Hypothalamus (tissue), 51 donors: ENCODE measurements at places on chromosomes 11 and 22.

- no peak for DNase-seq
Observed at GRCh38 chr11:86956905-86957195, 1.7 kb upstream of the FZD4 start.

DNA sequence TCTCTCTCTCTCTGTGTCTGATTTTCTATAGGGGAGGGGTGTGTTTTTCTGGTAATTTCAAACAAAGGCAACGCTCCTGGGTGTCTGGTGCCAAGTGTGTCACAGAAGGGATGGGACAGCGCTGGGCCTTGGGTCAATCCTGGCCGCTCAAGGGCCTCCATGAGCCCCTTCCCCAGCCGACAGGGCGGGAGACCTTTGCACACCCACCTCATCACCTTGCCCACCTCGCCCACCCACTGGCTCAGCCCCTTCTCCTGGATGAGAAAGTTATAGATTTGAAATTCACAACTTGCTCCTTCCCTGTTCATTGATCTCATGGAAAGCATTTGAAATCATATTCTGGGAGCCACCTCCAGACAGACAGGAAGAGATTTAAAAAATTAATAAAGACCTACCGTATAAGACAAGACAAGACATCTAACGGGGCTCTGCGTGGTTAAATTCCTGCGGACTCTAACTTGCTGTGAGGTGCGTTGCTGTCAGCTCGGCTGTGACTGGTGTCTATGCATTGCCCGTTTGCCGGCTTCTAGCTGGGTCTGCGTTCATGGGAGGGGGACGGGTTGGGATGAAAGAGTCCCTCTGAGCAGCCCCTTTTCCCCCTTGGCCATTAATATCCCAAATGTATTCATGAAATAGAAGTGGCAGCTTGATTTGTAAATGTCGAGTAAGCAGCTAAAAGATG lies 27.0 kb downstream of the MPPED1 start:
- no peak for DNase-seq

DNA sequence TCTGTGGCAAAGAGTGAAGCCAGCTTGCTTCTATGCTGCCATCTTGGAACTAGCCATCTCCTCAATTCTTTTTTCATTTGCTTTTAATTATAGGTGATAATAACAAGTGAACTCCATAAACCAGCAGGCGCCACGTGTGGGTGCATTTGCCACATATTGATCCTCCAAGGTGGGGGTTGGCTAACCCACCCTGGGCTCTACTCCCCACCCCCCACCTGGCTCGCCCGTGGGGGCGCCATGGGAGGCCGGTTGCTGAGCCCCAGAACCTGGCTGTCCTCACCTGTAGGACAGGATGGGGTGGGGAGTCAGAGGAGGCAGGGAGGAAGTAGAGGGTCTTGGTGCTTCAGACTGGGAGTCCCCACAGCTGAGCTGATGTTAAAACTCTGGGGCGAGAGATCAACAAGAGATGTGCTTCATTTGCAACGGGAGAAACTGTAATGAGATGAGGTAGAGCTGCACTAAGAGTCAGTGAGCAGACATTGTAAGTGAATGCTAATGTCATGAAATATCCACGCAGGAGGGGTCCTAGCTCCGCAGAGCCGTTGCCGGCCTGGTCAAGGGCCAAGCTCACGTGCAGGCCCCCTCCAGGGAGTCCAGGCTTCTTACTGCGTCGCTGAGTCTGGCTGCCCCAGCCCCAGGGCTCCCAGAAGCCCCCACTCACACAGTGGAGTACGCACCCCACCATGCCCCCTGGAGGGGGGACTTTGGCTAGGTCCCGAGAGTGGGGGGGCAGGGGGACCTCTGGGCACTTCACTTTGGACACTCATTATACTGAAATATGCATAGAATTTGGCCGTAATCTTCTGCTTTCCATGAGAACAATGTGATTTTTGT lies 59.4 kb downstream of the BRD1 start:
- DNase-seq: no peak

GRCh38 chr11:79071190-79071589 lies 369.6 kb downstream of the TENM4 start:
- no peak for DNase-seq

DNA sequence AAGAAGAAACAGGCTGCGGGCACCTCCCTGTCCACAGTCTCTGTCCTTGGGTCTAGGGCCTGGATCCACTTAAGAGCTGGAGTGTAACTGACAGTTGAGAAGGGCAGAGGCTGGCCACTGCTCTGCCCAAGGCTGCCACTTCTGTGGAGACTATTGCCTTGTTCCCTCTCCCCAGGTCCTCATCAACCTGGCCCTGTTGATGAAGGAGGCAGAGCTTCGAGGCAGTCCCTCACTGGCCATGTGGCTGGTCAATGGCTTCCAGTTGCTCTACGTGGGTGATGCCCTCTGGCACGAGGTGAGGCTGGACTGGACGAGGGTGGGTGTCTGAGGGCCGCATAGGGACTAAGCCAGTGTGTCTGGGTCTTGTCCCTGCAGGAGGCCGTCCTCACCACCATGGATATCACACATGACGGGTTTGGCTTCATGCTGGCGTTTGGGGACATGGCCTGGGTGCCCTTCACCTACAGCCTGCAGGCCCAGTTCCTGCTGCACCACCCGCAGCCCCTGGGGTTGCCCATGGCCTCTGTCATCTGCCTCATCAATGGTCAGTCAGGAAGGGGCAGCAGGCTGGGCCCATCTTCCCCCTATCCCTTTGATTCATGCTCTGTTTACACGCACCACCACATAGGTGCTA lies 2.8 kb downstream of the ZNHIT2 start:
- DNase-seq: no peak

DNA sequence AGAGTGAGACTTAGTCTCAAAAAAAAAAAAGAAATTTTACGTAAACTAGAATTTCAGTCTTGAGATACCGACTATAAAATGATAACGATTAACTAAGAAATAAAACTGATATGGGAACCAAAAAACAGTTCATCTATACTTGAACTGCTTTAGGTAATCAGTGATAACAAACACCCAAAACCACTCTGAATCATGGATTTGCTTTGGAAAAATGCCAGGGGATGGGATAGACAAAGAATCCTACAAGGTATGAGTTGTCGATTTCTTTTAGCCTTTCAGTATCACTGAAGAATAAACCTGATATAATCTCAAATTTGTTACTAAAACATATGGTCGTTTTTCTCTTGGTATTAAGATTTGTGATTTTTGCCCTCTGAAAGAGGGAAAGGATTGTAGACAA lies 13.7 kb downstream of the CSTF3 start:
- DNase-seq: no peak

- DNase-seq: no peak
Observed at GRCh38 chr22:39298241-39298987, 21.0 kb downstream of the RPL3 start.
